ENCODE measurements at places on chromosomes 16 and 17.

DNA sequence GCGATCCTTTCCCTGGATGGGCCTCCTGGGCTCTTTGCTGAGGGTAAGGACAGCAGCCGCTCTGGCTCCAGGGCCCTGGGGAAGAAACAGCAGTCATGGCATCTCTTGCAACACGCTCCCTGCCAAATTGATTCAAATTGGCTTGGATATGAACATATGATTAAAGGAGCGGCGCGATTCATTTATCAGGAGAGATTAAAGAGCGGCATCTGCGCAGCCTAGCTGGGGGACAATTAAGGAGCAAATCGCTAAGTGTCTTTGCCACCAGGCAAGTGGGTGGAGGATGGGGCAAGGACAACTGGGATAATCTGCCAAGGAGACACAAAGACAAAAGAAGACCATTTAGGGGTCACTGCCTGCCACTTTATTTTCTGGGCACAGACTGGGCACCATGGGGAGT lies 27.8 kb downstream of the PIPOX start:
- H3K4me1 ChIP-seq = no peaks in the 10 kb centered on the region
- no peaks in the 10 kb centered on the region for H3K27me3 ChIP-seq
- DNase-seq = no peak
- no peak overlapping the region for H3K27ac ChIP-seq
- H3K4me3 ChIP-seq = no peak overlapping the region

- no peaks in the 10 kb centered on the region for H3K27me3 ChIP-seq
- H3K27ac ChIP-seq = no peak overlapping the region
- no peak for DNase-seq
- no peaks in the 10 kb centered on the region for H3K36me3 ChIP-seq
- peaks cover 19% of the 10 kb centered on the region for H3K4me1 ChIP-seq
Measured at GRCh38 chr16:55565086-55565485, 1.4 kb upstream of the CAPNS2 start.

DNA sequence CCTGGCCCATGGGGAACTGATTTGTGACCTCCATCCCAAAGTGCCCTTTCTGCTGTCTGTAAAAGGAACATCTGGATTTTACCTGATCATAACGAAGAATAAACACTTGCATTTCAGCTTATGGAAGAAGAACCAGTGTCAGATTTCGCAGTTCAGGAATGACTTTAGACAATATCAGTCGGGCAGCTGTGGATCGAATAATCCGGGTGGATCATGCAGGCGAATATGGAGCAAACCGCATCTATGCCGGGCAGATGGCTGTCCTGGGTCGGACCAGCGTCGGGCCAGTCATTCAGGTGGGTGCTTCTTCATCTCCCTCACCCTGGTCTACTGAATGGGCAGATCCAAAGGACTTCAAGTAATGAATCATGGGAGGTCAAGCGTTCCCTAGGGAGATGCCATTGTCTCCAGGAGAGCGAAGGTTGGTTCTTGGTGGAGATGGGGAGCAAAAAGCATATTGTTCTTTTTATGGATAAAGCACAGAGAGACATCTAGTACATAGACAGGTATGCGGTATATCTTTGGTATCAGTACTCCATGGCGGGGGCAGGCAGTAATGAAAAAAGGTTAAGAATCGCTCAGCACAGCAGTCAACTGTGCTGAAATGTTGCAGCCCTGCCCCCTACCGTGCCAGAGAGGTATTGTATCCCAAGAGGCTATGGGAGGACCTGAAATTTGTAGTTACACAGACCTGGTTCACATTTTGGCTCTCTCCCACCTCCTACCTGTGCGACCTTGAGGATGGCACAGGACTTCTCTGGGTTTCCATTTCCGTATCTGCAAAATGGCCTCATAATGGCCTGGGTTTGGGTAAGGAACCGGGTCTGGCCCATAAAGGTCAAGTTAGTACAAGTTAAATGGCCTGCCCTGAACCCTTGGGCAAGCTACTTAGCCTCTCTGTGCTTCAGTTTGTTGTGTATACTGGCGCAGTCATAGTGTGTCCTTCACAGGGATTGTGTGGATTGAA lies 4.7 kb downstream of the COQ7 start:
- H3K4me3 ChIP-seq = no peak overlapping the region
- H3K27ac ChIP-seq = no peak overlapping the region
- no peaks in the 10 kb centered on the region for H3K27me3 ChIP-seq
- no peak for DNase-seq

- H3K27ac ChIP-seq = no peak overlapping the region
- H3K27me3 ChIP-seq = no peaks in the 10 kb centered on the region
- DNase-seq = no peak
- no peak overlapping the region for H3K4me3 ChIP-seq
Measured at GRCh38 chr16:65523283-65523944, 401.6 kb upstream of the CDH11 start.

- H3K4me1 ChIP-seq = no peaks in the 10 kb centered on the region
- H3K4me3 ChIP-seq = no peak overlapping the region
- H3K36me3 ChIP-seq = no peaks in the 10 kb centered on the region
- no peaks in the 10 kb centered on the region for H3K27me3 ChIP-seq
Measured at GRCh38 chr17:61584866-61585265, 6.2 kb downstream of the NACA2 start.

Data from upper lobe of left lung (tissue), 6 donors.